Activated CD8-positive, alpha-beta memory T cell treated with anti-CD3 and anti-CD28 coated beads for 4 hours (primary cell): ENCODE measurements at places on chromosomes 11 and 22.

DNA sequence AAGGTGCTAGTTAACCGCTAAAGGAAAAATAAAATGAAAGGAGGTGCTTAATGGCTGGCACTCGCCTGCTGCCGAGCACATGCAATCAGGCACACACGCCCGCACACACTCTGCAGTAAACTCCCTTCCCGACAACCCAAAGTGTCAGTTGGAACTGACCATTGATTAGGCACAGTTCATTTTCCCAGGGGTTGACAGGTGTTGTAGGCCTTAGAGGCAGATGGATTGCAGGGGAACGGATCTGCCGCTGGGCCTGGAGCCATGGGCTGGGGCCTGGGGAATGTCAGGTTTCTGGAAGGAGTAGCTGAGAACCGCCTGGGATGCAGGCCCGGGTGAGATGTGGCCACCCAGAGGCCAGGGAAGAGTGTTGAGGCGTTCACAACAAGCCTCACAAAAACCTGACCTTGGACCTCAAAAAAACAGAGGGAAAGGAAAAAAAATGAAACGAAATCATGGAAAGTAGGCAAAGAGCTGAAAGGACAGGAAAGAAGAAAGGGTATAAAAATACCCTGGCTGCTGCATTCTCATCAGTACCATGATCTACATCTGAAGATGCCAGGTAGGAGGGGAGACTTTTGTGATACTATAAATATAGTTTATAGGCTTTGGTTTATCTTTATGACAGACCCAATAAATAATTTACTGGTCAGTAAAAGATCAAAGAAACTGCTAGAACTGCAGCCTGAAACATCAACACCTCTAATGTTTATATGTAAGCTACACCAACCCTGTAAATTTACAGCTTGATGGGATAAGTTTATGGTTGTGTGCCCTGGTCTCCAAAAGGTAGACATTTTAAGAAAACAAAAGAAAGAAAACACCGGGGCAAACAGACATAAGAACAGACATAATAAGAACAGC lies 313.4 kb downstream of the BUD13 start:
- DNase-seq: no peak

DNA sequence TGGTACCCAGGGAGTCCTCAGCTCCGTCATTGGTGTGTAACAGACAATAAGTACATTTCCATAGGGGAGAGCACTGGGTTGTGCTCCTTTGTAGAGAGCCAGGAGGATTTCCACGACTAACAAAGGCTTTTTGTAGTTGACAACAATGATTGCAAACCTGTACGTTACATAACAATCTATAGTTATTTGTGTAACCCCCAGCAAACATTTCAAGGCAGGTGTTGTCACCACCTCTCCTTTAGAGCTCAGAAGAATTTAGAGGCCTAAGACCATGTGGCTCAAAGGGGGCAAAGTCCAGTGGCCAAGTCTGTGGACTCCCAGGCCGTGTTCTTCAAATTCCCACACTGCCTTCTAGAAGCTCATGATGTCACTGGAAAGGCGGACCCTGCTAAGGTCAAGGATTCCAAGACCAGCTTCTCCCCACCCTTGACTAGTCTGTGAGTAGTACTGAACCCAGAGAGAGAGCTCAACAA lies 15.8 kb downstream of the RPL27A start:
- DNase-seq: no peak

DNA sequence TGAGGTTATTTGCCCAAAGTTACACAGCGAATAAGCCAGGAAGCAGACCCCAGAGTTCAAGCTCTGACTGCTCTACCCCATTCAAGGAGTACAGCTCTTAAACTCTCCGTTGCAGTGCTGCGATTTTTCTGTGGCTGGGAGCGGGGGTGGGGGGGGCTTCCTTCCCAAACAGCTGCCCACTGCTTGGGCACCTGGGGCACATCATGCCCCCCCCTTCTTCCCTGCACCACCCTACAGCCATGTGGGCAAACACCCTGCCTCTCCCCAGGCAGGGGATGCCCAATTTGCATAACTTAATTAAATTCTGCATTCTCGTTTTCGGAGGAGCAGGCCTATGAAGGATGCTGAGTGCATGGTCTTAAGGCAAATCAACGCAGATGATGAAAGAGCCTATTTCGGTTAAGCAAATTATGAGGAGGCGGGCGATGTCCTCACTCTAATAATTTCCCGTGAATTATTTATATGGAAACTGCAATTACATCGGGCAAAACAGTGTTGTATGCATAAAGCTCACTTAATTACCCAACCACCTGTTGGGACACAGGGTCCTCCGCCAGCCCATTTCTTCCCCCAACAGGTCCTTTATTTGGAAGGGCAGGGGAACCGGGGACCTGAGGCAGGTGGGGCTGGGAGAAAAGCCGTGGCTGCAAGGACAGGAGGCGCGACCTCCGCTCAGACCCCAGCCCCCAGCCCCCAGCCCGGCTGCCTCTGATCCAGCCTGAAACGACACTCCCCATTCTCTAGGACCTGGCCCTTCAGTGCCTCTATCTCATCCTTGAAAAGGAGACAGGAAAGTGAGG lies 610.5 kb downstream of the BUD13 start:
- no peak for DNase-seq

DNA sequence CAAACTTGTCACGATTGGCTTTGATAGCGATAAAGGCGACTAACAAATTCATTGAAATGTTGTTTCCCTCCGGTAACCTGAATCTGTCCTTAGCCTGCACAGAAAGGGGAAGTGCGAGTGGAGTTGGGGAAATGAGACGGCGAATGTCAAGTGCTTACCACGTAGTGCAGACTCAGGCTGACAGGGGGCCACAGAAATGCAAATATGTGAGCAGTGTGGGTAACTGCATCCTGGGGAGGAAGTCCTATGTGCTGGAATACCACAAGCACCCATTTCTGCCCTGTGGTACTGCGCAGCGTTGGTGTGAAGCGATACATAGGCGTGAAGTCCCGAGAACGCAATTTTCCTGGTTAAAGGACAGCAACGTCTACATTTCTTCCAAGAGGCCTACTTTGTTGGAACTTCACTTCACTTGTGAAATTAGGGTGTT lies 869 bp upstream of the EIF4ENIF1 start:
- no peak for DNase-seq

GRCh38 chr11:10208131-10208575 lies 85.9 kb downstream of the SBF2 start:
- no peak for DNase-seq

DNA sequence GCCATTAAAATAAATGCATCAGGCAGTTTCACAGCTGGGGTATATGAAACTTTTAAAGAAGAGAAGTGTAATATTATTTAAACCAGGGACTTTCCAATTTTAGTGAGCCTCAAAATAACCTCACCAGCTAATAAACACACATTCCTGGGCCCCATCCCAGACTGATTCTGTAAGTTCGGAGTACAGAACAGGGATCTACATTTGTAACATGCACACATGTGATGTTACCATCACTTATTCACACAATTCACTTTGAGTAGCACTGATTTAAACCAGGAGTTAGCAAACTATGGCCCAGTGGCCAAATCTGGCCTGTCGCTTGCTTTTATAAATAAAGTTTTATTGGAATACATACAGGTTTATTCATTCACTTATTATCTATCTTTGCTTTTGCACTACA lies 62.0 kb downstream of the STK33 start:
- no peak for DNase-seq

- DNase-seq: no peak
Measured at GRCh38 chr11:65646288-65646957, 8.5 kb downstream of the SIPA1 start.

GRCh38 chr11:113167599-113167998 lies 146.8 kb upstream of the TTC12 start:
- DNase-seq: no peak

GRCh38 chr11:68345776-68346461 lies 33.5 kb downstream of the LRP5 start:
- DNase-seq: no peak

DNA sequence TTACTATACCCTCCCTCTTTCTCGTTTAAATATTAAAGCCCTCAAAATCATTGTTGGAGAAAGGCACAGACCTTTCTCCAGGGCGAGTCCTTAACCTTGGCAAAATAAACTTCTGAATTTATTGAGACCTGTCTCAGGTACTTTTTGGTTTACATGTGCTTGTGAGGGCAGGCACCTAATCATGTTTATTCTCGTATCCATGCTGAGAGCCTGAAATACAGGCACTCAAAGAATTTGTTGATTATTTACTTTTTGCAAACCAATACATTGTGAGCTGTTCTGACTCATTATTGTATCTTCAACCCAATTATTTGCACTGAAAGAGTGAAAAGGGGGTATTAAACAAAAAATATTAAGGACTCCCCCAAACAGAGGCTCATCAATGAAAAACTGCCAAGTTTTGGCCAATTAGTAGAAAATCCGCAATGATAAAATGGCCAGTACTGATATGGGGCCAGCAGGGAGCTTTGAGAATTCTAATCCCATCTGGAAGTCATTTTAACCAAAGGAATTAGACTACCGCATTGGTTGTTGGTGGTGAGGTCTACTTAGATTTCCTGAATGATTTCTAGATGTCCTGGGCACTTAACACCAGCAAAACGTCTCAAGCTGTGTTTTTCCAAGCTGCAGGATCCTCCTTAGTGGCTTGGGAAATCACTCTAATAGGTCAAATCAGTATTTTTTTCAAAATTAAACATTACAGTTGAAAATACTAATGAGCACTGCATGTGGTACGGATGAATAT lies 157.3 kb downstream of the SWAP70 start:
- DNase-seq: no peak
